NCI-H1694 treated with DMSO at 0.1 percent for 48 hours (cell line): ENCODE measurements at places on chromosomes 3 and 15.
A peak's percentile ranks its signal among the peaks of the same experiment; 100 is the strongest.

- no peak for DNase-seq
These were observed 129.4 kb upstream of the SNTN start for GRCh38 chr3:63523100-63523499.

DNA sequence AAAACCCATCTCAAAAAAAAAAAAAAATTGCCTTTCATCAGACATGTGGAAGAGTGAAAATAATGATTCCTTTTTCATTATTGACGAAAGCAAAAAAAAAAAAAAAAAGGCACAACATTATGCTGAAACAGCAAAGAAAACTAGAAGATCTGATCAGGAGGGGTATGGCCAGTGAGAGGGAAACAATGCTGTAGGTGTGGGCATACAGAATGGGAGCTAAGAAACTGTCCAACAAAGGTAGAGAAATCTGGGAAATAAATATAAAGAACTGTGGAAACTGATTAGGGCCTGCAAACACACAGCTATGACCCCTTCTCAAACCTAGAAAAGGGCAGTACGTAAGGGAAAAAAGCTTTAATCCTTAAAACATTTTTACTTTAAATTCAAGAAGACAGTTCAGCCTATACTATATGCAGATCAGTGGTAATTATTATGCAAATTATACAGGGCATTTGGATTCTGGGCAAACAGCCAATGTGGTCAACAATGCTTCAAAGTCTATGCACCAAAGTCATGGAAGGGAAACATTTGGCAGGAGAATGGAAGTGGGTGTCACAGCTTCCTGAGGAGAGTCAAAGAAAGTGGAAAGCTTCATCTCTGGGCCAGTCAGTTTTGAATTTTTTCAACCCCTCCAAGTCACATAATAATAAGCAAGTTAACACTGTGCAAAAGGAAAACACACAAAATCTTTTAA is 68.3 kb upstream of the SLC12A8 start:
- no peak for DNase-seq

GRCh38 chr3:188537606-188538005 is 383.6 kb downstream of the LPP start:
- no peak for DNase-seq

- no peak for DNase-seq
These were observed 24.6 kb upstream of the INSYN1 start for GRCh38 chr15:73777741-73778140.

DNA sequence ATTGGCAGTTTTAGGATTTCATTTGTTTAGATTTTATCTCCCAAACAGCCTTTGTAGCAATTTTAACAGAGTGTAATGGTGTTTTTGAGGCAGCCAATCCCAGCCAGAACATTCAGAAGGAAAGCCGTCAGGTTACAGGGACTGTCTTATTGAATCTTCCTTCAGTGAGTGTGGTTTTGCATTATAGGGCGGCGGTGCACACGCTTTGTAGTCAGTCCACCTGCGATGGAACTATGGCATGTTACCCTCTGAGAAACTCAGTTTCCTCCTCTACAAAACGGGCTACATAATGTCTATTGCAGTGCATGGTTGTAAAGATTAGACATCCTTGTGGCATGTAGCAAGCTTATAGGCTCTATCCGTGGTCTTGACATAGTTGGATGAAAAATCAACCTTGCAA is 1.0 kb downstream of the LRRC28 start:
- DNase-seq, result no peak

DNA sequence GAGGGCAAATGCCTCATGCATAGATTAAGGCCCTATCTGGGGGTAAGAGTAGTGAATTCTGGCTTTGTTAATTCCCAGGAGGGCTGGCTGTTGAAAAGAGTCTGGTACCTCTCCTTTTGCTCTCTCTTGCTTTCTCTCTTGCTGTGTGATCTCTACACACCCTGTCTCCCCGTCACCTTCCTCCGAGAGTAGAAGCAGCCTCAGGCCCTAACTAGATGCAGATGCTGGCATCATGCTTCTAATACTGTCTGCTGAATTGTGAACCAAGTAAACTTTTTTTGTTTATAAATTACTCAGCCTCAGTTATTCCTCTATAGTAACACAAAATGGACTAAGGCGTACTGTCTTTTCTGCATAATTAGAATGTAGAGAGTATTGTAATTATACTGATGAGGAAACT is 908.1 kb downstream of the DIPK2A start:
- no peak for DNase-seq

DNA sequence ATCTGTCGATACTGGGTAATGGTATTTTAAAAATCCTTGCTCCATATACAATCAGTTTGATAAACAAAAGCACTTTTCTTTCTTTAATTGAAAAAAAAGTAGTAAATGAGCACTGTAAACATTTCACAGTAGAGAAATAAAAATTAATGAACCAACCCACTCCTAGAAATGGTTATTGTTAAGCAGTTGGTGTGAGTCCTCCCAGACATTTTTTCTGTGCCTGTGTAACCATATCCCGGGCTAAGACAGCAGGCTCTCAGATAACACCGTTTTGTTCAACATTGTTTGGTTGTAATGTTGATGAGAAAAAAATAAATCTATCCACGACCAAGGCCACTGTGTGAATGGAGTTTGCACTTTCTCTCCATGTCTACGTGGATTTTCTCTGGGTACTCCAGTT is 42.6 kb downstream of the PXK start:
- no peak for DNase-seq

DNA sequence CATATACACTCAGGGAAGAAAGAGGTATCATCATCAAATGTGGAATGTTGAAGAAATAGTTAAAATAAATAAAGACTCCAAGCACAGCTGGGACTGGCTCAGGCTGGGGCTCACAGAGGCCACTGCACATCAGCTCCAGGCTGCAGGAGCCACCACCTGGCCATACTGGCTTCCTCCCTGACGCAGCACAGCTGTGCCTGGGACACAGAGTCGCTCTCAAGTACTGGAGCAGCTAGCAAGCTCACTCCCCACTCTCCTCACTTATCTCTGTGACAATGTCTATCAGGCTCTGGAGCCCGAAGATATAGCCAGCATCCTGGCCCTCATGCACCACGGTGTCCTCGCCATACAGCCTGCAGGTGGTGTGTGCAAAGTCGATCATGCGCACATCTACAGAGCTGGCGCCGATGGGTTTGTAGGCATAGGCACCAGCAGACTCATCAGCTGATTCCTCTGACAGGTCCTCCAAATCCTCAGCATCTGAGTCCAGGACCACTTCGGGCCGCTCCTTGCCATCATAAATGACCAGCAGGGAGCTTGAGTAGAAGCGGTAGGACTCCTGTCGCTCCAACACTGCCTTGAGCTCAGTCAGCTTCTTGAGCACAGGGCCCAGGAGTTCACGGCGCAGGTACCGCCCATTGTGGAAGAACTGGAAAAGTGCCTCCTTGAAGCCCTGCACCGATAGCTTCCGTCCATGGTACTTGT is 2.5 kb upstream of the NCKIPSD start:
- DNase-seq, result no peak

DNA sequence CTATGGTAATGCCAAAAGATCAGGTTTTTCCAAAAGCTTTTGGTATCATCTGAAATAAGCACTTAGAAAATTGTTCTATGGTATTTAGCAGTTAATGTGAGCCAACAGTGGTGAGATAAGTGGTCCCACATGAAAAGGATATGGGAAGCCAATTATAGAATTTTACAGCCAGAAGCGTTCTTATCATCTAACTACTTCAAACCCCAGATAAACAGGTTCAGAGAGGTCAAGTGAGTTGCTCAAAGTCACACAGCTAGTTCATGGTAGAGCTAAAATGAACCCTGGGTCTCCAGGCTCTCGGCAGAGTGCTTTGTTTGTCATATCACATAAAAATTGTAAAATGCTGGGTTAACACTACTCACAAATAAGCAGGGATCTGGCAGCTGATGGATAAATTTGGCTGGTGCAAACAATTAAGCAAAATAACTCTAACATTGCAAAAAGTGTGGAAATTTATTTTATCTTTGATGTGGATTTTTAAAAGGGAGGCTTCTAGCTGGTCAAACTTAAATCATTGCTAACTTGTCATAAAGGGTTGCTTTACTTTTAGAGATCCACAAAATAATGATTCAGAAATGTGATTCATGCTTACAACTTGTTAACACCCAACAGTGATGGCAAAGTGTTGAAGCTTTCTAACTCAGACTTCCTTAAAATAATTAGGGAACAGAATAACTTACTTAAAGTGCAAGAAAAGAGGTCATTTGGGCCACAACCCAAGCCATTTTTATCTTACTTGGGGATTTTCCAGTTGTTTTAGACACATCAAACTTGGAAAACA is 202.8 kb upstream of the TBC1D5 start:
- DNase-seq, result no peak

DNA sequence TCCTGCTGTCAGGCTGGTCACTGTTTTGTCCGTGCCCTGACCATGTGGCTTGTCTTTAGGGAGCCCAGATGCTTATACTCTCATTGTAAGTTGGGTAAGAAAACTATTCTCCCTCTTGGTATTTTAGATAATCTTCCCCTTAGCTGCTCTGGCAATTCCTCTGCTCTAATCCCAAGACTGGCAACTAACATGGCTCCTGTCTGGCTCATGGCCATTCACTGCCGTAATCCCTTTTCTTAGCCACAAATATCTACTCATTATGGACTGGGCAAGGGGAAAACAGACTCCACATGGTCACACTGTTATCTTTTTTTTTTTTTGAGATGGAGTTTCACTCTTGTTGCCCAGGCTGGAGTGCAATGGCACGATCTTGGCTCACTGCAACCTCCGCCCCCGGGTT is 38.8 kb downstream of the TYRO3 start:
- DNase-seq, result no peak

GRCh38 chr3:66532160-66532587 is 31.4 kb upstream of the LRIG1 start:
- no peak for DNase-seq

DNA sequence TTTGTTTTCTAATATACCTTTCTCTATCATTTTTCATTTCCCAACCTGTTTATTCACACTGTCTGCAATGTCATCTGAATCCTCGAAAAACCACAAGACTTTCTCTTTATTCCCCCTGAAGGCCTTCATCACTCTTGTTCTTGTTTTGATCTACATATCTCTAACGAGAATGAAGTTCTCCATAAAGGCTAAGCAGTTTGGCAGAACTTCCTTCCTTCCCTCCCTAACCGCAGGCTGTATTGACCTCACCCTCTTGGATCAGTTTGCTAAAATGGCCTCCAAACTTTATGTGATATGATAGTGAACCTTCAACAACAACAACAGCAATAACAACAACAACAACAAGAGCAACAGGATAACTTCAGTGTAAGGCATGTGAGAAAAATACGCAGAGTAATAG is 392.8 kb downstream of the TIGIT start:
- no peak for DNase-seq

DNA sequence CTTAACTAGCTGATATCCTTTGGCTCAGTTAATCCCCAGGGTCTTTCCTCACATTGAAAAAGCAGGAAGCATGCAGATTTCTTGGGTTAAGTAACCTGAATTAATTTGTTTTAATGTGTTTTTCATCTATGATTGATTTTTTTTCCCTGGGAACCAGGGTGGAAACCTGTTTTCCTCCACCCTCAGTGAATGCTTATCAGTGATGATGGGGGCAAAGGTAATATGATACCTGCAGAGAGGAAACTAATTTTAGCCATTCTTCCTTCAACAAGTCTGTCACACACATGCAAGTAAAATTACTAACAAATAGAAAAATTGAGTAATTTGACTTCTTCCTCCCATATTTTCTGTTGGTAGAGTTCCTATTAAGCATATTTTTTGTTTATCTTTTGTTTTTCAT is 5.9 kb downstream of the CASR start:
- no peak for DNase-seq

GRCh38 chr15:62940755-62941361 is 101.7 kb upstream of the TPM1 start:
- no peak for DNase-seq

- no peak for DNase-seq
These were observed 13.9 kb downstream of the EOGT start for GRCh38 chr3:68999605-69000004.

- DNase-seq, result no peak
These were observed 45.7 kb downstream of the UBP1 start for GRCh38 chr3:33394403-33395054.

GRCh38 chr15:33149919-33150318 is 44.6 kb downstream of the FMN1 start:
- no peak for DNase-seq

- DNase-seq, result no peak
These were observed 61.4 kb downstream of the GOLIM4 start for GRCh38 chr3:168034152-168034928.

DNA sequence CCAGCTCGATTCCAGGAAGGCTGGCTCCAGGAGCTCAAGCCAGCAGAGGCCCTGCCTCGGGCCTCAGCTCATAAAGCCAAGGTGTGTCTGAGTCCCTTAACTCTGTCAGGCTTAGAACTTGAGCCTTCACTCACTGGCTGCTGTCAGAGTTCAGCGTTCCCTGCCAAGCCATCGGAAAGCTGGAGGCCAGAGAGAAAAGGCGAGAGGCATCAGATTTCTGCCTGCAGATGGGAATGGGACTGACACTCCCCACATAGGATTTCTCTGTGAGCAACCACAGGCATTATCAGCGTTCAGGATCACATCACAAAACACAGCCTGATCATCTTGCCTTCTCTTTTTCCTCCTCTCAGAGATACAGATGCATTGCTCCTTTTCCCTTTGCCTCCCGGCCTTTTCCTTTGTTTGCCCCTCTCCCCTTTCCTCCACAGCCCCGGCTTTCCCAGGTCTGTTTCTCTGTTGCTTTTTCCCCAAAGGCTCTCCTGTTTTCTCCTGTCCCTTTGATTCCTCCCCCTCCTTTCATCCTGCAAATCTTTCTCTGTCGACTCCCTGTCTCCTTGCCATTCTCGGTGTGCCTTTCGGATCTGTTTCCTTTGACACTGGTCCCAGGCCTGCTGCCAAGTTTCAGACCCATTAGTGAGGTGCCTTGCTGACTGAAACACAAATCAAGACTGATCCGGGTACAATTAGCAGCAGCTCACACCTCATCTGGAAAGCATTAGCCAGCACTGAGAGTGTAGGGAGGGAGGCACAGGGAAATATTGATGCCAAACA is 44.5 kb upstream of the BOC start:
- DNase-seq, result peak; percentile 89

GRCh38 chr3:20023623-20024405 is 11.8 kb upstream of the PP2D1 start:
- DNase-seq, result no peak

DNA sequence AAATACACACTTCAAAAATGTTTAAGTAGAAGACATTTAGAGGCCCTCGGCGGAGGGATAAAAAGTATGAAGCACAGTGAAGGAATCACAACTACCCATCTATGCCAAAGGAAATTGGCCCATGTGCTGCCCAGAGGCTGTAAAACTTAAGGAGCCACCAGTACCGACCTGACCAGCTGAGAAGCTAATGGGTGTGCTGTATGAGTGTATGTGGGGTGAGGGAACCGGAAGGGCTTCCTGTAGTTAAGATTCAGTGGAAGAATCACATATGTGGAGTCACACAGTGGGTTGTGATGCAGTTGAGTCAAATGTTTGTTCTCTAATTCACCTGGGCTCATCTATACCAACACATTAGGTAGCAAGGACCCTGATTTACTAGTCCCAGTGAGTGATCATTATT is 516.0 kb upstream of the IL12A start:
- DNase-seq, result no peak

- no peak for DNase-seq
These were observed 781 bp upstream of the CYP1A1 start for GRCh38 chr15:74725845-74726773.

GRCh38 chr3:171508676-171509075 is 48.5 kb upstream of the TNIK start:
- no peak for DNase-seq

- DNase-seq, result no peak
These were observed 26.6 kb downstream of the ACSBG1 start for GRCh38 chr15:78207641-78208340.
